ENCODE measurements at places on chromosomes 4 and X. TPM values are rescaled to one million over a fixed set of nuclear protein-coding genes. Genes with fewer than 3 reads are reported as not detected.

The MUC7 gene
- not detected for total RNA-seq

The MAGEE1 gene
- 0.25 TPM for total RNA-seq

DNA sequence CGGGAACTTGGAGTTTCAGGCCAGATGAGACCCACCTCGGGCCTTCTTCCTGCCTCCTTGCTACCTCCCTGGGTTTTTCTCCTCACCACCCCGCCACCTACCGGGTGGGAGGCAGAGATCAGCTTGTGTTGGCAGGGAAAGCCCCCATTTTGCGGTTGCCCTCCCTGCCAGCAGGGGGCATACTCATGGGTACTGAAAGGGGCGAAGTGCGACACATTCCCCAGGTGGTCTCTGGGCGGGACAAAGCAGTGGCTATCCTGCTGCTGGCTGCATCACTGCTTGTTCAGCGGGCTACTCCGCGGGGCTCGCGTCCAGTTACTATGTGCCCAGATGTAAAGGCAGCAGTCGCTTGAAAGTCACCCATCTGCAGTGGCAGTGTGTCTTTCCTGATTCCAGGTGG is 330.3 kb downstream of the PDHA2 start:
- DNase-seq, result no peak

GRCh38 chr4:55075823-55076716 is 49.3 kb downstream of the KDR start:
- no peak for DNase-seq

DNA sequence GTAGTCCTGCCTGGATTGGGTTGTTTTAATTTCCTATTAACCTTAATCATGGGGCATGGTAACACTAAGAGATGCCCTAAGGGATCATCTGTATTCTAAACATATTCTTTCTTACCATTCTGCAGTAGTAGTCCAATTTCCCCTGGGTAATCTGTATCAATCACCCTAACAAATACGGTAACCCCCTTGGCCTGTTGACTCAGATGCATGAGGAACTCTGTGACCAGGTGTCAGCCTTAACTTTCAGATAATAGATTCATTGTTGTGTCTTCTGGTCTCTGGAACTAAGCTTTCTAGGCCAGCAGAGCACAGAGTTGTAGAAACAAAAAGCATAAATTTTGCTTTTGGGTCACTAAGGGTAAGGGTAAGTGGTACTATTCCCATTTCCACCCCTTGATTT is 13.1 kb upstream of the BANK1 start:
- no peak for DNase-seq

- no peak for DNase-seq
Measured at GRCh38 chr4:160956875-160957274, 1206.9 kb downstream of the FSTL5 start.

GRCh38 chr4:156536661-156537060 is 434.9 kb downstream of the PDGFC start:
- no peak for DNase-seq

DNA sequence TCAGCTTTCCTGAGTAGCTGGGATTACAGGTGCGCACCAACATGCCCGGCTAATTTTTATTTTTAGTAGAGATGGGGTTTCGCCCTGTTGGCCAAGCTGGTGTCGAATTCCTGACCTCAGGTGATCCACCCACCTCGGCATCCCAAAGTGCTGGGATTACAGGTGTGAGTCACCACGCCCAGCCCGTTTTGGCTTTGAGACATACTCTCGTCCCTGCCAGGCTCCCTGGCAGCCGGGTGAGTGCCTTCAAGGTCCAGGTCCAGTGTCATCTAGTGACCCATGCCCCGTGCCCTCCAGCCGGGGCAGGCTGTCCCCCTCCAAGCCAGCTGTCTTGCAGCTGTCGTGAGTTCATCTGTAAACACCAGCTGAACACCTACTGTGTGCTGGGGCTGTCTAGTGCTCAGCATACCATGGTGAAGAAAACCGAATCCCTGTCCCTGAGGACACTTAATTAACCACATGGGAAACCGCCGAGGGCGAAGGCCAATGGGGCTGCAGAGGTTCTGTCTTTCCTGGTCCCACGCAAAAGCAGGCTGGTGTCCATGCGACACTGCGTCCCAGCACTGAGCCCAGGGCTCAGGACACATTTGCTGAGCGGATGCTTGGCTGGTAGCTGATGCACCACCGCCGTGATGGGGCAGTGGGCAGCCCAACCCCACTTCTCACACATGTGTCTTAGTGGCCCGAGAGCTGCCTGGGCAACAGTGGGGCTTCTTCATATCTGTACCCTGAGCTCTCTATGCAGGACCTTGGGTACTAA is 21.9 kb downstream of the NSG1 start:
- no peak for DNase-seq

DNA sequence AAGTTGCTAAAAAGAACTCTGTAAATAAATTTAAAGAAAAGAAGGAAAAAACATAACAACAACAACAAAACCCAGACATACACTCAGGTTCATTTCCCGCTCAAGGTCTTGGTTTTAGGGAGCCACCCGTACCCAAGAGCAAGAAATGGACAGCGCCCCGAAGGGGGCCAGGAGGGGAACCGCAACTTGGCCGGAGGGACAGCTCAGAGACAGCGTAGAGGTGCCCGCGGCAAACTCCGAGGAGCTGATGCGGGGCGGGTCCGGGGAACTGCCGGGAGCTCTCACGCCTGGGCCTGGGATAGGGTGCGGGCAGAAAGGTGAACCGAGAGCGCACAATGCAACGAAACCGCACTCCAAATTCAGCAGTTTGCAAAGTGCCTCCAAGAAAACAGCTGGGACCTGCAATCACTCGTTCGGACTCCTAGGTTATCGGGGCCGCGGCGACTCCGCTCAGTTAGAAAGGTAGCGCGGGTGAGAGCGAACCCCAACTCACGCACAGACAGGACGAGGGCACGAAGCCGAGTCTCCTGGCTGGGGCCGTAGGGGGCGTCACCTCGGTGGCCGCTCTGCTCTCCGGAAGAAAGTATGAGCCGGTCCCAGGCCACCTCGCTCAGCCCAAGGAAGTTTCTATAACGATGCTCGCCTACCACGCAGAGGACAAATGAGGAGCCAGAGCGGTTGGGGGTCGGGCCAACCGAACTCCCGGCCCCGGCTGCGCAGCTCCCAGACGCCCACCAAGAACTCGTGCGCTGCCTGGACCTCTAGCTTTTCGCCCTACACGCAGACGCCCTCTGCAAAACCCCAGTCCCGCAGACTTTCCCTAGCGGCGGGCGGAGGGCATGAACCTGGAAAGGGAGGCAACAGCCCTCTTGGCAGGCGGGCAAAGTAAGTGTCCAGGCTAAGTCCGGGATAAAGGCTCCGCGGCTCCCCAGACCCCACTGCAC is 1.4 kb downstream of the NDNF start:
- no peak for DNase-seq

- no peak for DNase-seq
Measured at GRCh38 chr4:11931266-11931820, 502.6 kb upstream of the HS3ST1 start.

DNA sequence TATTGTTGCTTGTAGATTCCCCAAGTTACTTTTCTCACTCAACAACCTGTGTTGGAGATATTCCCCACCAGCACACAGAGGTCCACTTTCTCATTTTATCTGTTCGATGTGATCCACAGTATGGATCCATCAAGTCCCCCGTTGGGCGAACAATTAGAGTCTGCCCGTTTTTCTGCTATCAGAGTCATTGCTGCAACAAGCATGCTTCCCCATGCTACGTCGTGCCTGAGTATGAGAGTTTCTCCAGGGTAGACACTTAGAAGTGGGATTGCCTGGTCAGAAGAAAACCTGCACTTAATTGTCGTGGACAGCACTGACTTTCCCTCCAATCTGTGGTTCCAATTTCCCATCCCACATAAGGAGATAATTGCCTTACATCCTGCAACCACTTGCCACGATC is 62.7 kb upstream of the SHOX start:
- no peak for DNase-seq
